ENCODE measurements at places on chromosomes 13 and 19.

- no peak for DNase-seq
Observed at GRCh38 chr13:80630685-80631121, 289.8 kb upstream of the SPRY2 start.

DNA sequence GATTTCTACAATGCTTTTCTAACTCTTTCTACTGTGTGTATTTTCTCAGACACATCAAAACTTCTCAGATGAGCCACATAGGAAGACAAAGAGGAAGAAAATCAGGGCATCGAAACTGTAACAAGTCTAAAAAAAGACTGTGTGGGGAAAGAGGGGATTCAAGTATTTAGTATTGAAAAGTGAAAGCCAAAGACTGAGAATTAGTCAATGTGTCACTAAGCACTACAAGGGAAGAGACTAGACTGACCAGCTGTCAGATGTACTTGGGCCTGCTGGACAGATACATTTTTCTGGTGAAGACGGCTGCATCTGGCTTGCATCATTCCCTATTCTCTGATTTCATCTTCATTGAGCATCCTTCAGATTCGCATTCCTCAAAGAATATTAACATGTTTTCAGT lies 25.4 kb downstream of the COMMD6 start:
- DNase-seq = no peak

DNA sequence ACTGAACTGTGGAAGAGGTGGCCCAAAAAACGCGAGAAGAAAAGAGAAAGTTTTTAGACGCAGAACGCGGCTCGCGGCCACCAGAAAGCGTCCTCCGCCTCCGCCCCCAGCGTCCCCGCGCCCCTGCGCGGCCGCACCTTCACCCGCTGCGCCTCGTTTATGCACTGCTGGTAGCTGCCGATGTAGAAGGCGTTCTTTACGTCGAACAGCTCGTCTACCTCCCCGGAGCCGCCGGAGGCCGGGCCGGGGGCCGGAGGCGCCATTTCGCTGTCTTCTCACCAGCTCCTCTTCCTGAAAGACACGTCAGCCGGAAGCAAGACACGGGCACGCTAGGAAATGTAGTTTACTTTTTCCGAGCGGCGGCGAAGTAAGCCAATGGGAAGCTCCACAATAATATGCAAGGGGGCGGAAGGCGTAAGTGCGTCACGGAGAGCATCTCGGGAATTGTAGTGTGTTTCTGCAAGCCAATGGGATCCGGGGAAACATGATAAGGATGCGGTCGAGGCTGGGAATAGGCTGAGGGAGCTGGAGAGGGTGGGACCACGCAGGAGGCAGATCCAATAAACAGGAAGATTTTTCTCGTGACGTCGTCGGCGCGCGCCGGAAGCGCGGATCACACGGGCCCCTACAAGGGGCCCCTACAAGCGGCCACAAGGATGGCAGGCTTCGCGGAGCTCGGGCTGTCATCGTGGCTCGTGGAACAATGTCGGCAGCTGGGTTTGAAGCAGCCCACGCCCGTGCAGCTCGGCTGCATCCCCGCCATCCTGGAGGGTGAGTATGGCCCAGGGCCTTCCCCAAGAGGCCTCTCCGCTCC lies at the start of the genes COPE and DDX49:
Gene COPE, minus strand, starts transcription at position 302 of the 814 bp plus-strand sequence. Its CDS starts 39 bp downstream, at position 263.
Gene DDX49, plus strand, starts transcription at position 630 of the 814 bp plus-strand sequence. Its CDS starts 27 bp downstream, at position 657.
- DNase-seq = peak; percentile 97

DNA sequence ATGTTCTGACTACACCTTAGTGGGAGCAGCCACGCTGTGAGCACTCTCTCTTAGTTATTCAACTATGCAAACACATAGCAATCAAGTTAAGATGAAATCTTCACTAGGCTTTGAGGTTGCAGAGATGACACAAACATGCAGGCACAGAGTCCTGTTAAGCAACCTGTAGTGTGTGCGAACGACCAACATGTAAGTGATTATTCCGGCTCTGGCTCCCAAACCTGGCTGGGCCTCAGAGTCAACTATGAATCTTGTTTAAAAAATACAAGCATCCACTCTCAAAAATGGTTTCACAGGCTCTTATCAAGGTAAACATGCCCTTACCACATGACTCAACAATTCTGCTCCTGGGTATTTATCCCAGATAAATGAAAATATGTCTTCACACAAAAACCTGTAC lies 91.4 kb downstream of the IRS2 start:
- DNase-seq = no peak
